ENCODE measurements at places on chromosomes 6 and 20.

DNA sequence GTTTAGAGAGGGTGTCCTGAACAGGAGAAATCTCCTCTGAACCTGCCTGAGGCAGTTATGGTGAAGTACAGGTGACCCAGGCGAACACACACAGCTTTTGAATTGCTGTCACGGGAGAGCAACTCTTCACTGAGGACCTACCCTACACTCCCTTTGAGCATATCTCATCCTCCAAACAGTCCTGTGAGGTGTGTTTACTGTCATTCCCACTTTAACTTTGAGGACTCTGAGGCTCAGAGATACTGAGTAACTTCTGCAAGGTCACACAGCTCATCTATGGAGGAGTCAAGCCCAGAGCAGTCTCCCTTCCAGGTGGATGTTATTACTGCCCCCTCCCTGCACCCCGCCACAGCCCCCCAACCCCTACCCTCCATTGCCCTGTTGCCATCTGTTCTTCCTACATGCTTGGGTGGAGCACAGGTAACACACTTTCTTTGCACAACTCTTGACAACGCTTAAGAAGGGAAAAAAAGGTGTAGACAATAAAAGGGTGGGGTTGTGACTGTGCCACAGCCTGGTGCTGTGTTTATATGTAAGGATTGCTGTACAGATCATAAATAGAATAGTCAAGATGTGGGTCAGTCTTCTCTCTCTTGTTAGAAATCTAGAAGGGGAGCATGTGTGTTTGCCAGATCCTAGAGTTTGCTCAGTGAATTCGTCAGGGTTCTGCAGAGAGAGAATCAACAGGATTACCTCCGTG, 4.3 kb upstream of the TRAF3IP2 start:
- peak overlapping the region; percentile 89 for H3K27ac ChIP-seq
- DNase-seq, result no peak
- H3K4me1 ChIP-seq, result peaks cover 6% of the 10 kb centered on the region
- H3K4me3 ChIP-seq, result no peak overlapping the region
- no peaks in the 10 kb centered on the region for H3K27me3 ChIP-seq
- no peaks in the 10 kb centered on the region for H3K36me3 ChIP-seq

DNA sequence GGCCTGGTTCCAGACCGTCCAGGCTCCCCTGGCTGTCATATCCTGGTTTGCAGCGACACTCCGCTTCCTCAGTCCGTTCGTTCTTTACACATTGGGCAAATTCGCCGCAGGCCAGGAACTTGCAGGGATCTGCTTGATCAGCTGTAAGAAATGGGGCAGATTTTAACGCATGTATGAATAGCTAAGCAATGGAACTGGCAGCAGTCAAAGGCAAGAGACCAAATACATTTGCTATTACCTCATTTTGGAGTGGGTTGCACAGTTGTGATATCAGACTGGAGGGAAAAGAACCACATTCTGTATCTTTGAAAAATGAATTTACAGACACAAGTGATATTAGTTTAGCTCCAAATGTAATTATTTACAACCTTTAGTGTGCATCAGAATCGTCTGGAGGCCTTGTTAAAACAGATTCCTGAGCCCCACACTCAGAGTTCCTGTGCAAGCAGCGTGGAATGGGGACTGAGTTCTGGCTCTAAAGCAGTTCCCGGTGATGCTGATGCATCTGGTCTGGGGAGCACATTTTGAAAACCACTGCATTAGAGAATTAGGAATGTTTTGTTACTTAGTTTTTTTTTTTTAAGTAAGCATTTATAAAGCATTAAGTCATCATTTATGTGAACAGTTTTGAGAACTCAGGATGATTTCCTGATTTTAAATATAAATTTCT, 141.3 kb downstream of the IMPG1 start:
- no peak overlapping the region for H3K27ac ChIP-seq
- H3K27me3 ChIP-seq, result no peaks in the 10 kb centered on the region
- no peaks in the 10 kb centered on the region for H3K4me1 ChIP-seq
- H3K4me3 ChIP-seq, result no peak overlapping the region

- H3K36me3 ChIP-seq, result no peaks in the 10 kb centered on the region
- H3K4me3 ChIP-seq, result no peak overlapping the region
- no peak for DNase-seq
These were observed 30.9 kb upstream of the PTPRT start for GRCh38 chr20:43220612-43221011.

DNA sequence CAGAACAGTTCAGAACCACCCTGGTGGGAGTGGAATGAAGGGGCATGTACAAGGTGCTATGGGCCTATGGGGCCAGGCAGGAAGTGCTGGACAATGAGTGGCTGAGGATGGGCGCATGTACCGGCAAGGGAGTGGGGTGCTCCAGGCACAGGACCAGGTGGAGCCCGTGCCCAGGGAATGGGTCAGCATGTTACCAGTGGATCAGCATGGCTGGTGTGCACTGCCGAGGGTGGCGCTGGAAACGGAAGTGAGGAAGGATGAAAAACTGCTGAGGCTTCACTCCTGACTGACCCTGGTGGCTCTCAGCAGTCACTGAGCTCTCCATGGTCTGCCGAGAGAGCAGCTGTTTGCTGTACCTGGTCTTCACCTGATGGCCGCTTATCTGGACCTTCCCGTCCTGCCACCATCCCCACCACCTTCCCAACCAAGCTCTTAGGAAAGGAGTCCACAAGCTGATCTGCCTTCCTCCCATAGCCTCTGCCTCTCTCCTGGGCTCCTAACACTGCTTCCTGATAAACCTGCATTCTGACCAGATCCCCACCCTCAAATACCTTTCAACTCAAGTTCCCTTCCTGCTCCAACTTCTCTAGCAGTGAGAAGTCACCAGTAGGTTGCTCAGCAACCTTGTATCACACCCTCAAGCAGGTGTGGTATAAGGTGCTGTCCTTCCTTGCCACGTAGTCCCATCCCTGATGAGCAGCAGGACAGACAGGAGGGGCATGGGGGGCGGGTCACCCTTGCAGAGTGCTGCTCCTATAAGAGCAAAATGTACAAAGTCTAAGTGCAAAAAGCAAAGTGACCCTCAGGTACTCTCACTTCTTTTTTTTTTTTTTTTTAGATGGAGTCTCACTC, 7.1 kb downstream of the UQCC2 start:
- H3K4me1 ChIP-seq, result no peaks in the 10 kb centered on the region
- no peak for DNase-seq
- H3K27me3 ChIP-seq, result no peaks in the 10 kb centered on the region
- no peak overlapping the region for H3K27ac ChIP-seq

DNA sequence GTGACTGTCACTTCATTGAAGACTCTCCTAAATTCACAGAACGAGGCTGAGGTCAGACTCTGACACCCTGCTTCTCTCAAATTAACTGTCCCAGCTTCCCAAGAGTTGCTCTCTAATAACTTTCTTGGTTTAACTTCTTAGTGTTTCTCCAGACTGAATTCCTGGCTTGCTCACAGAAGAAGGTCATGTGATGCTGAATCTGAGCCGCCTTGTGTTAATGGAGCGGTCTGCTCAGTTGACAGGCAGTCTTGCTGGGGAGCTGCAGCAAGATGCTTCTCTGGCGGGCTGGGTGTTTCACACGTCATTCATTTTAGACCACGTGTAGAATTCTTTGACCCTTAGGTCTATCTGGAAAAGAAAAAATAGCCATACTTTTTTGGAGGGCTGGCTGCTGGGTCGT, 107.3 kb downstream of the FOXO3 start:
- no peak overlapping the region for H3K4me3 ChIP-seq
- H3K4me1 ChIP-seq, result peaks cover 4% of the 10 kb centered on the region
- H3K27me3 ChIP-seq, result no peaks in the 10 kb centered on the region
- H3K36me3 ChIP-seq, result no peaks in the 10 kb centered on the region
- H3K27ac ChIP-seq, result no peak overlapping the region

DNA sequence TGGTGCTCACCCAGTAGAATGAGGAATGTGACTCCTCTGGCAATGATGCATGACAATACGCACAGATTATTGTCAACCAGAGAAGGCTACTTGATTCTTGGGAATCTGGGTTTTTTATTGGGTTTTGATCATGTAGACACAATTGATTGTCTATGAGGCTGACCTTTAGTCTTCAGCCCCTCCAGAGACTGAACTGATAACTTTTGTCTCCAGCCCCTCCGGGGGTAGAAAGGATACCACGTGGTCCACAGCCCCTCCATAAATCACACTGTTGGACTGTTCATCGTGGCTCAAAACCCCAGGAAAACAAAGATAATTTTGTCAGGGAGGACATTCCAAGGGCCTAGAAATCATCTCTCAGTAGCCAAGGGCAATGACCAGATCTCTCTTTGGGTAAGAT, 57.5 kb upstream of the ADGRF5 start:
- H3K36me3 ChIP-seq, result no peaks in the 10 kb centered on the region
- no peaks in the 10 kb centered on the region for H3K27me3 ChIP-seq
- no peak overlapping the region for H3K27ac ChIP-seq
- H3K4me3 ChIP-seq, result no peak overlapping the region

- H3K36me3 ChIP-seq, result no peaks in the 10 kb centered on the region
- H3K27me3 ChIP-seq, result no peaks in the 10 kb centered on the region
- H3K4me3 ChIP-seq, result no peak overlapping the region
- H3K27ac ChIP-seq, result no peak overlapping the region
- H3K4me1 ChIP-seq, result no peaks in the 10 kb centered on the region
These were observed 163.1 kb upstream of the CCN2 start for GRCh38 chr6:132114201-132114825.

- H3K4me3 ChIP-seq, result no peak overlapping the region
- no peaks in the 10 kb centered on the region for H3K36me3 ChIP-seq
- peaks cover 9% of the 10 kb centered on the region for H3K27me3 ChIP-seq
These were observed 5.4 kb upstream of the KCNQ5 start for GRCh38 chr6:72616406-72617015.
